SJSA1 (cell line): ENCODE measurements at places on chromosomes 2 and 18. TPM values are rescaled to one million over a fixed set of nuclear protein-coding genes. Genes with fewer than 3 reads are reported as not detected.
A peak's percentile ranks its signal among the peaks of the same experiment; 100 is the strongest.

- DNase-seq: no peak
Observed at GRCh38 chr2:224264259-224264658, 137.6 kb downstream of the FAM124B start.

DNA sequence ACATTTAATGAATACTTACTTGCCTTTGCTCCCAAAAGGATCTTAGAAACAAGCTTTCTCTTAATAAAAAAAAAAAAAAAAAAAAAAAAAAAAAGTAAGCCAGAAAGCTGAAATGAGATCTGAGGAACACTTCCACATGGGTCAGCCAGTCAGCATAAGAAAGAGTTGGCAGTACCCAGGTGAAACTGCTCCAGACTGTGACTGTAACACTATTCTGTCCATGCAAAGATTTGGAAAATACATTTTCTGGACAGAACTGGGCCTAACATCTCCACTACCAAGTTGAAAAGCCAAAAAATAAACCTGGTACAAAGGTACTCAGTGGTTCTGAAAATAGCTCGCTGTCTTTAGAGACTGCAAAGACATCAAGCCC is 135.7 kb downstream of the THADA start:
- DNase-seq: no peak

- peak; percentile 66 for DNase-seq
Observed at GRCh38 chr2:150610670-150611279, 123.3 kb upstream of the RND3 start.

WNT10A gene
- total RNA-seq: not detected in 2 replicates

ALPG gene
- total RNA-seq: 0.03 TPM in 1 of 2 replicates, not detected in the other

TACR1 gene
- 0.13 TPM in 1 of 2 replicates, not detected in the other for total RNA-seq

ATP6V1B1 gene
- total RNA-seq: not detected in 2 replicates

HOXD3 gene
- total RNA-seq: 0.66 and 1.1 TPM in 2 replicates
